ENCODE measurements at places on chromosomes 5 and 9.

- DNase-seq = no peak
Observed at GRCh38 chr5:83510260-83510659, 38.7 kb downstream of the VCAN start.

DNA sequence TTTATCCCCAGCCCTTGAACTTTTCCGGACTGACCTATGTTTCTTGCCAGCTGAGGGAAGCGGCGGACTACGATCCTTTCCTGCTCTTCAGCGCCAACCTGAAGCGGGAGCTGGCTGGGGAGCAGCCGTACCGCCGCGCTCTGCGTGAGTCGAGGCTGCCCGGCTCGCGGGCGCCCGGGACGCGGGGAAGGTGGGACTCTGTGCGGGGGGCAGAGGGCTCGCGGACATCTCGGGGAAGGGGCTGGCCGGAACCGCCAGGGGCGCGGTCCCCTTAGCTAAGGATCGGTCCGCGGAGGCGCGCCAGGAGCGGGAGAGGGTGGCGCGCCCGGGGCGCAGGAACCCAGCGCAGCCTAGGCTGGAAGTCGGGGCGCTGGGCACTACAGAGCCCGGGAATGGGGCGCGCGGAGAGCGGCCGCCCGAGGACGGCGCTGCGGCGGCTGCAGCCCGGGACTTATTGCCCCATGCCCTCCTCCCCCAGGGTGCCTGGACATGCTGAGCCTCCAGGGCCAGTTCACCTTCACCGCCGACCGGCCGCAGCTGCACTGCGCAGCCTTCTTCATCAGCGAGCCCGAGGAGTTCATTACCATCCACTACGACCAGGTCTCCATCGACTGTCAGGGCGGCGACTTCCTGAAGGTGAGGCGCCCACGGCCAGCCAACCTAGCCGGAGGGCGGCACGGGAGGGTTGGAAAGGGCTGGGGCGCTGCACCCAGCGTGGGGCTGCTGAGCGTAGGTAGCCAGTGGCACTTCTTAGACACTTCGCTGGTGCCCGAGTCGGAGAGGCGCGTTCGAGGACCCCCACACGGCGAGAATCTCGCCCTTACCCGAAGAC, 922 bp downstream of the CRHBP start:
- DNase-seq = no peak

- DNase-seq = no peak
Observed at GRCh38 chr5:18299166-18299565, 664.9 kb downstream of the TAF11L14 start.

GRCh38 chr9:114016629-114017423, 61.3 kb downstream of the AMBP start:
- DNase-seq = no peak

- no peak for DNase-seq
Observed at GRCh38 chr9:132942541-132943182, 1.8 kb downstream of the TSC1 start.

GRCh38 chr5:90390928-90391327, 18.6 kb downstream of the CETN3 start:
- DNase-seq = no peak

DNA sequence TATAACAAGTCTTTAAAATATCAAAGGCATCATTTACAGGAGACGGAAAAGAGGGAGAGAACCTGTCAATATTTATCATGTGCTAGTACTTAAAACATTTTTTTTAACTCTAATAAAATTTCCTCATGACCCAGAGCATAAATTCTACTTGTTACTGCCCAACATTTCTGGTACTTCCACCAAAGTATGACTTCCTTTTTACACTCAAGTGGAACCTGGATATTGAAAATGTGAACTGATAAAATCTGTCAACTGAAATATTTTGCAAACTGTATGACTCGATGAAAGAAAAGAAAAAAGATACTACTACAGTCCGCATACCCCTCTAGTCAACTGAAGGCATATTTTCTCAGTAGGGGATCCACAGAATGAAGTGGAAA, 37.1 kb downstream of the FAM13B start:
- DNase-seq = no peak

DNA sequence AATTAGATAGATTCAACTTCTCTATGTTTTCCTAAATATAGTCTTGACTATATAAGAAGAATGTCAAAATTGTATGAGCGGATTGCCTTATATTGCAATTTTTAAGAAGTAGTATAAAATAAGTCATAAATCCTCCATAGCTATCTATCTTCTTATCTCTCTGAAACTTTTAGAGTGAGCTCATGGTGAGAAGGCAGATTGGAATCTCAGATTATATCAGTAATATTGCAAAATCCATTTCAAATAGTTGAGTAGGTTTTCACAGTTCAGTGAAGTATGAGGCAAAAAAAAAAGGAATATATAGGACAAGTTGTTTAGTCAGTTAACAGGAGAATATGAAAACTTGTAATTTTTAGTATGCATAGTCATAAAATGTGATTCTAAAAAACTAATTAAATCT, 156.4 kb downstream of the FAM174A start:
- DNase-seq = no peak

DNA sequence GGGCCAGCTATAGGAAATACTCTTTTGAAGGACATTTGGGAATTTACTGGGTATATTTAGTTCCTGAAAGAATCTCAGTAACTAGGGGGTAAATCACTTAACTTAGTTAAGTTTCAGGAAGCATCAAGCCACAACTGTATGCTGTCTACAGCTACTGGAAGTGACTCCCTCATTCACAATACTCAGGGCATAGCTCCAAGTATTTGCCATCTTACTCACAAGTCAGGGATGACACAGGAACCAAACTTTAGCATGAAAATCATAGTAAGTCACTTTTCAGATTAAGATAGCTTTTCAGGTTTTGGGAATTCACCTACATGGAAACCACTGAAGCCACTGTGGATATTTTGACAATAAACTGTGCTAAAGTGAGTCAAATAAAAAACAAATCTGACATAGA, 242.4 kb upstream of the ATP10B start:
- no peak for DNase-seq

DNA sequence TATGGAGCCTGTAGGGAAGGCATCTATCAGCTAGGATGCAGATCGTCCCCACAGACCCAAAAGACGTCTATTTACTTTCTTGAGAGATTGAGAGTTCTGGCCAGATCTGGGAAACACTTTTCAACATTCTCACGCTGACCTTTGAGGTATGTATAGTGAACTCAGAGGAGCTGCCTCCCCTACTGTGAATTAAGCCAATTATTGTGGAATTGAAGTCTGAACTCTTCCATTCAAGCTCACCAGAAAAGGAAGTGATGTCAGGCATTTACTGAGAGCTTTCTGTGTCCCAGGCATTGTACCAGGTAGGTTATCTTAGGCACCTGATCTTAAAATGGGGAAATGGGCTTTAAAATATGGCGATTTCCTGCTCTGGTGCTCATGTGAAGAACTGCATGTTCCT, 136.5 kb downstream of the SV2C start:
- DNase-seq = no peak

DNA sequence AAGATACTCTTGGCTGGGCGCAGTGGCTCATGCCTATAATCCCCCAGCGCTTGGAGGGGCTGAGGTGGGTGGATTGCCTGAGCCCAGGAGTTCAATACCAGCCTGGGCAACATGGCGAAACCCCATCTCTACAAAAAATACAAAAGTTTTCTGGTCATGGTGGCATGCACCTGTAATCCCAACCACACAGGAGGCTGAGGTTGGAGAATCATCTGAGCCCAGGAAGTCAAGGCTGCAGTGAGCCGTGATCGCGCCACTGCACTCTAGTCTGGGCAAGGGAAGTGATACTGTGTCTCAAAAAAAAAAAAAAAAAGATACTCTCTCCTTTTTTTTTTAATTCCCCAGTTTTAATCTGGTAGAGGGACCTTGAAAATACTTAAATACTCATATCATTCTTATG, 15.0 kb downstream of the ANKRD33B start:
- DNase-seq = no peak

GRCh38 chr9:109901201-109901600, 121.2 kb downstream of the PALM2AKAP2 start:
- no peak for DNase-seq

GRCh38 chr5:65382582-65382981, 99.1 kb downstream of the ADAMTS6 start:
- DNase-seq = no peak

DNA sequence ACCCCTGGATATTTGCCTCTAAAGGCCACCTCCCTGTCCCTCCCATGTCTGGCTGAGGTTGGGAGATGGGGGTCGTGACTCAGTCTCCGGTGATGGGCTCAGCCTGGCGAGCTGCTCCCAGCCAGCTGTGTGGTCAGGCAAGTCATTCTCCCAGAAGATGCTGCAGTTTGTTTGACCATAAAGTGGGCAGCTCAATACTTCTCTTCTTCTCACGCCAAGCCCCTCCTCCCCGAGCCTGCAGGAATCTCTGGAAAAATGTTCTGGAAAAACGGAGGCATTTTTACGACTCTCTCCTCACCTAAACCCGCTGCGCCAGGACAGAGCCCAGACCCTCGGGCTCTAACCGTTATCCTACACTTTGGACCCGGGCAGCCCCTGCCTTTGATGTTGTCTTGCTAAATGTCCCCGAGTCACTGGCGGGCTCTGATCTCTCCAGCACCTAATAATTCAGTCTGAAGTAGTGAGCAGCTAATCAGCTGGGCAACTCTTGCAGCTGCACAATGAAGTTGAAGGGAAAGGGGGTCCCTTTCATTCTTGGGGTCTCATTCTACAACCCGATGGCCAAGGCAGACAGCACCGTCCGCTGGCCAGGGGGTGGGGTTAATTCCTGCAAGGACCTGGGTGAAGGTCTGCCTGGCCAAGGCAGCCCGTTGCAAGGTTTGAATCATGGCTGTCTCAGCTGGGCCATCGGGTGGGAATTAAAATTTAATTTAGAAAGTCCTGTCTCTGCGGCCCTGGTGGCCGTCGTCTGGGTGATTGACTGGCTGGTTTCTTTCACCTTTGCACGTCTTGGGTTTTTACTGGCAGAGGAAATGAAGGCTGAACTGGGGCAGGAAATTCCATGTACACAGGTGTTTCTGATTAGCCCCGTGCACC, 12.3 kb downstream of the DCANP1 start:
- DNase-seq = no peak

GRCh38 chr9:133058550-133059320, 3.0 kb upstream of the CEL start:
- DNase-seq = no peak

- no peak for DNase-seq
Observed at GRCh38 chr5:135318037-135318436, 81.0 kb downstream of the MACROH2A1 start.

DNA sequence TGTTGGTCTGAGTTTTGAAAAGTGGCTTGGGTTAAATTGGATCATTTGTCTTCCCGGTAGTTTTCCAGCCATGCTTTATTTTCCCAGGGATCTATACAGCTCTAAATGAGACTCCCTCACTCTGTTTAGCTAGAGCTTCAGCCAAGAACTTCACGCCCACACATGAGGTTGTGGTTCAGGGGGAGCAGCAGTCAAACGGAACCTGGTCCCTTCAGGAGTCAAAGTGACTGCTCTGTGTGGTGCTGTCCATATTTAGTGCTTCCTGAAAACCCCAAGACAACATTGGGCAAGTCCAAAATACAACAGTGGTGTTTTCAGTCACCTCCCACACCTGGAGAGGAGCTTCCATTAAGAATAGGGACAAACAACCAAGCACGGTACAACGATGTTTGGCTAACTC, 90.5 kb downstream of the ANKH start:
- DNase-seq = no peak

All from NCI-H2107 (cell line).